Activated CD4-positive, CD25-positive, alpha-beta regulatory T cell treated with anti-CD3 and anti-CD28 coated beads, Interleukin-2, amount 50 U/mL, for 16 hours (primary cell): ENCODE measurements at places on chromosomes 12 and 14.

- no peak for DNase-seq
Observed at GRCh38 chr12:43493261-43493797, 58.7 kb downstream of the ADAMTS20 start.

- no peak for DNase-seq
Observed at GRCh38 chr12:123142921-123143735, 7.8 kb downstream of the PITPNM2 start.

- DNase-seq = no peak
Observed at GRCh38 chr14:58712357-58712756, 74.6 kb downstream of the DACT1 start.

- no peak for DNase-seq
Observed at GRCh38 chr14:104898195-104898558, 26.5 kb upstream of the PLD4 start.

GRCh38 chr14:104601786-104602185, 2.8 kb downstream of the TMEM179 start:
- no peak for DNase-seq

GRCh38 chr12:64058541-64059265, 163.4 kb downstream of the KICS2 start:
- DNase-seq = no peak

- DNase-seq = no peak
Observed at GRCh38 chr12:50041062-50041860, 16.0 kb upstream of the RACGAP1 start.

GRCh38 chr14:48350971-48351370, 675.6 kb upstream of the MDGA2 start:
- no peak for DNase-seq

- DNase-seq = no peak
Observed at GRCh38 chr12:14357486-14357885, 8.0 kb upstream of the ATF7IP start.

DNA sequence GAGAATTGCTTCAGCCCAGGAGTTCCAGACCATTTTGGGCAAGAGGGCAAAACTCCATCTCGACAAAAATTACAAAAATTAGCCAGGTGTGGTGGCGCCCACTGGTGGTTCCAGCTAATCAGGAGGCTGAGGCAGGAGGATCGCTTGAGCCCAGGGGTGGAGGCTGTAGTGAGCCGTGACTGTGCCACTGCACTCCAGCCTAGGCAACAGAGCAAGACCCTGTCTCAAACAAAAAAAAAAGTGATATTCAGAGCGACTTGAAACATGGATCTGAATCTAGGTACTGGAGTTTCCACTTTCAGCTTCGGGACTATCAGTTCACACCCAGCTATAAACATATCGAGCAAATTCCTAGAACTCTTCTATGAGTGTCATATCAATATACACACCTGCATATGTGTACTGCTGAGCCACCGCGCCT, 16.3 kb upstream of the RNF34 start:
- no peak for DNase-seq

- no peak for DNase-seq
Observed at GRCh38 chr12:68856510-68856909, 48.5 kb downstream of the MDM2 start.

DNA sequence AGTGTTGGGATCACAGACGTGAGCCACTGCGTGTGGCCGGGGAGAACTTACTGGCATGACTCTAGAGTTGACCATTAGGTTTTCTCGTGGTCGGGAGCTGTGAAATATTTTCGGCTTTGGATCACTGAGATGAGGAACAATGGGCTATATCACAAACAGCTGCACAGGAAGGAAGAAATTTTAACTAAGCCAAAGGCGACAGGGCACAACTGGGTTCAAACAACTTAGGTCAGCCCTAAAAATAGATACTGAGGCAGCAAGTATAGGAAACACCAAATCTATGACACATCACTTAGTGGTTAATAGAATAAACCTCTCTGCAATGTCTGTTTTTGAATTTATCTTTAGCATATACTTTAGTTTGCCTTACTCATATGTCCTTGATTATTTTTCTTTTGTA, 162.9 kb downstream of the LRIG3 start:
- no peak for DNase-seq

DNA sequence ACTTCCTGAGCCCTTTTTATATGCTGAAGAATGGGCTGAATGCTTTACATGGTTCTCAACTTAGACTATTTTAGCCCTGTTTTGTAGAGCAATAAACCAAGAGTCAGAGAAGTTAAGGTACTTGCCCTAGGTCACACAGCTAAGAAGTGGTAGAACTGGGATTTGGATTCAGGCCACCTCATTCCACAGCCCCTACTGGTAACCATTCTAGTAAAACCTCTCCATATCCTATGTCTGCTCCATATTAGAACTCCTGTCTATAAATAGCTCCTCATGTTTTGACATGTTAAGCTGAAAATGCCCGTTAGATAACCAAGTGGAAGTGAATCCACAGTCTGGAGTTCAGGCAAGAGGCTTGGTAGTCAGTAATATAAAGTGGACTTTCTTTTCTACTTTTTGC, 111.6 kb downstream of the HECTD4 start:
- DNase-seq = no peak

- DNase-seq = no peak
Observed at GRCh38 chr12:64618953-64619590, 8.8 kb downstream of the RASSF3 start.

GRCh38 chr12:51004504-51004903, 21.7 kb downstream of the SLC11A2 start:
- DNase-seq = no peak

- DNase-seq = no peak
Observed at GRCh38 chr12:121087467-121088194, 45.0 kb upstream of the P2RX7 start.

DNA sequence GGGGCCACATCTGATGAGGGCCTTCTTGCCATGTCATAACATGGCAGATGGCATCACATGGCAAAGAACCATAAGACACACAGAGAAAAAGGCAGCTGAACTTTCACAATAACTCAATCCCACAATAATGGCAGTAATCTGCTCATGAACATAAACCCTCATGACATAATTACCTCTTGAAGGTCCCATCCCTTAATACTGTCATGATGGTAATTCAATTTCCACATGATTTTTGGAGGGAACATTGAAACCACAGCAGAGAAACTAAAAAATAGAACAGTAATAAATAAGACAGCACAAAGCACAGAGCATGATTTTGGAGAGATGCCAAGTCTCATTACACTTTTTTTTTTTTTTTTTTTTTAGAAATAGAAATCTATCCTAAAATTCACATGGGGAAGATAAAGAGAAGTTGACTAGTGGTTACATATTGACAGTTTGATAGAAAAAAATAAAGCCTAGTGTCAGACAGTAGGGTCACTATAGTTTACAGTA, 61.8 kb upstream of the ATF7IP start:
- no peak for DNase-seq

DNA sequence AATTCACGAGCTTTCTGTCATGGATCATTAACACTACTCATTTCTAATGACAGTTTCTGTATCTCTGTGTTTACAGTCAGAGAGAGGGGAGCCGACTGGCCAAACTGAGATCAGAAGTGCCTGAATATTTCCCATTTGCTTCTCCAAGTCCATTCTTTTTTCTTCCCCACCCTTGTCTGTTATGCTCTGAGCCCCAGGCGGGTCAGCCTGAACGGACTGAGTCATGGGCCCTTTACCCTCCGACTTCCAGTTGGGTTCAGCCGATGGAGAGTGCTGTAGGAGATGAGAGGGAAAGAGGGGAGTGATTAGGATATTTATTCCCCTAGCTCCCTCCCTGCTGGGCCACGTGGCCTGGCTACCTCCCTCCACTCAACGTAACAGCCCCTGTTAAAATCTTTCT, 104.7 kb downstream of the PAH start:
- no peak for DNase-seq

- no peak for DNase-seq
Observed at GRCh38 chr12:95227818-95228356, 10.3 kb downstream of the VEZT start.

DNA sequence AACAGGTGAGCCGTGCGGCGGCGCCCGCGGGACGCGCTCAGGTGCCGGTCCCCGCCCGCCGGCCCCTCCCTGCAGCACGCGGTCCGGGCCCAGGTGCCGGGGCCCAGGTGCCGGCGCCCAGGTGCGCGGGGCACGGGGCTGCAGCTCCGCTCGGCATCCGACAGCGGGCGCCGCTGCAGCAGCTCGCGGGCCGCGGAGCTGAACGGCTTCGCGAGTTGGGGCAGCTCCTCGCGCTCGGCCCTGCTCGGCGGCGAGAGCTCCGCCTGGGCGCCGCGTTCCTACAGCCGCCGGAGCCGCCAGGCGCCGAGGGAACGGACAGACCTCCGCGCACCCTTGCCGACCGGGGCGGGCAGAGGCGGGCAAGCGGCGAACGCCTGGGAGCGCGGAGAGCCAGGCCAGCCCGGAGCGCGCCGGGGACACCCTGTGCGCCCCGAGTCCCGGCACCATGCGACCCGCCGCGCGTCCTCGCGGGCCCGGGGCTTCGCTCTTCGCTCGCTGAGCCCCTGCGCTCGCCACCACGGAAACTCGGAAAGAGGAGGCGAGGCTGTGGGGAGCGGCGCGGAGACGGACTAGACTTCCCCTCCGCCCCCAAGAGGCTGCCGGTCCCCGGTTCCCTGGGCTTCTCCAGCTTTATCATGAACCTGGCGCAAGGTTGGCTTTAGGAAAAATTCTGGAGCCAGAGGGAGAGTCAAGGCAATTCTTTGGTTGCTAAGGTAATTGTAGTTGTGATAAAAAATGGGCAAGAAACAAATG, at the start of gene RGS6:
RGS6 (plus strand) TSS at position 201 of the 753 bp plus-strand sequence.
- DNase-seq = no peak

DNA sequence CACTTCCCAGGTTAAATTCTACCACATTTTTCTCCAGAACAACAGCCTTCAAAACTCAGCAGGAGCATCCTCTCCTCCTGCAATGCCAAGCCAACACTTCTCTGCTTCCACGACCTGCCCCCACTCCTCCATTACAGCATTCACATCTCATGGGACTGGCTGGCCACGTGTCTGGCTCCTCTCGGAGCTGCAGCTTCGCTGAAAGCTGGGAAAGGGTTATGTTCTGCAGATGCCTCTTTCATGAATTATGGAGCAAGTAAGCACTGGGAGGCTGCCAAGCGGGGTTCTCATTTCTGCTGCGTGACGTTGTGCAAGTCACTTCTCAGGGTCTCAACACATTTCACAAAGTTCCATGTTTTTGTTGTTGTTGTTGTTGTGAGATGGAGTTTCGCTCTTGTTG, 142.2 kb upstream of the RFLNA start:
- DNase-seq = no peak

DNA sequence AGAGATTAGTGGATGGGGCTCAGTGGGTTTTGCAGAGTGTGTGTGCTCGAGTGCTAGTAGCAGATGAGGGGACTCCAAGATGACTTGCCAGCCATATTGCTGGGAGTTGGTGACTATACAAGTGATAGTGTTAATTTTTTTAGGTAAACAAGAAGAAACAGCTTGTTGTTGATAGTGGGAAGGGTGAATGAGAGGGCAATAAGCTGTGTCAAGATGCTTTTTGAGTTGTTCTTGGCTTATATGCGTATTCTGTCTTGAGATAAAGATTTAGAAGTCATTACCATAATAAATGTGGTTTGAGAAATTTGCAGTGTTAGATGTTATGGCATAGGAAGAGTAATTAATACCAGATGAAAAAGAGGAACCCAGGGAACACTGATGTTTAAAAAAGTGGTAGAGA, 75.3 kb downstream of the RCOR1 start:
- DNase-seq = no peak

DNA sequence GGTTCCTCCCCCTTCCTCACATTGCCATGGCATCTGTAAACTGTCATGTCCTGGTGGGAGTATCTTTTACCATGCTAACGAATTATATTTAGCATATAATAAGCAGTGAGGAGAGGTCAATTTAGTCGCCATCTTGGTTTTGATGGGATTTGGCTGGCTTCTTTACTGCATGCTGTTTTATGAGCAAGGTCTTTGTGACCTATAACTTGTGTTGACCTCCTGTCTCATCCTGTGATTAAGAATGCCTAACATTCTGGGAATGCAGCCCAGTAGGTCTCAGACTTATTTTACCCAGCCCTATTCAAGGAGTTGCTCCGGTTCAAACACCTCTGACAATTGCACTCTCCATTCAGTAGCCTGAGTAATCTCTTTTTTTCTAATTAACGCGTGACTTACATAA, 2.1 kb upstream of the EIF4B start:
- no peak for DNase-seq

- no peak for DNase-seq
Observed at GRCh38 chr12:58540480-58541299, 379.6 kb downstream of the LRIG3 start.

DNA sequence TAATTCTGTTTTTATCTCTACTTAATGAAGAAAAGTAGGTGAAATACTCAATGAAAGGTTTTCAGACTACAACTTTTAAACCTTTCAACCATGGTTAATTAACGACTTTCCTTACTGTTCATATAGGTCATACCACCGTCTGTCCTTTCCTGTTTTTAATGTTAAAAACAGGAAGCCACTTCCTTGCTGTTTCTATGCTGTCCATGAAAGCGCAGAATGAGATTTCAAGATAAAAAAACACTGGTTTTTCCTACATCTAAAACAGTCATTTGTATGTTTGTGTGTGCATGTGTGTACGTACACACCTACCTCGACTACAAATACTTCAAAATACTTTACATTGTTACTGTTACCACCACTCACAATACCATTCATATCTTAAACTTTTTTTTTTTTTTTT, 27.3 kb downstream of the SPTLC2 start:
- DNase-seq = no peak

- DNase-seq = no peak
Observed at GRCh38 chr12:95198914-95199313, 18.4 kb downstream of the FGD6 start.

DNA sequence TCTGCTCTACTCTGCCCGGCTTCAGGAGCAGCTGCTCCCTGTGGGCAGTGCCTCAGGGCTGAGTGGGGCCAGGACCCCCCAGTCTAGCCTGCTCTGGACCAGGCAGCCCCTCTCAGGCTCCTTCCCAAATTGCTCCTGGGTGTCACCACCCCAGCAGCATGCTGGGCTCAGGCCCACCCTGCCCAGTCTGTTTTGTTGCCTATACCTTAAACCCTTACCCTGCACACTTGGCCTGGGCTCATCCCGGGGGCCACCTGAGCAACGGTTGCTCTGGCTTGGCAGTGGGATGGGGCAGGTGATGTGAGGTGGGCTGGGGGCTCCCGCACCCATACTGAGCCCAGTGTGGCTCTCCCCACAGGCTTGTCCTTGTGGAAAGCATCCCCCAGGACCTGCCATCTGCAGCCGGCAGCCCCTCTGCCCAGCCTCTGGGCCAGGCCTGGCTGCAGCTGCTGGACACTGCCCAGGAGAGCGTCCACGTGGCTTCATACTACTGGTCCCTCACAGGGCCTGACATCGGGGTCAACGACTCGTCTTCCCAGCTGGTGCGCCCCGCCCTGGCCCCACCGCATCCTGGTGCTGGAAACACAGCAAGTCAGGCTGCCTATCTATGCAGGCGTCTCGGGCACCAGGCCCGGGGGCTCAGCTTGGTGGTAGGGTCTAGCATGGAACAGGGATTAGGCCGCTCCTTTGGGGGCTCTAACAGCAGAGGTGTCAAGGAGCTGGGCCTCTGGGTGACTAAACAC, 3.9 kb downstream of the PLD4 start:
- DNase-seq = no peak
